SK-N-DZ (cell line): ENCODE measurements at places on chromosomes 7 and 10.

DNA sequence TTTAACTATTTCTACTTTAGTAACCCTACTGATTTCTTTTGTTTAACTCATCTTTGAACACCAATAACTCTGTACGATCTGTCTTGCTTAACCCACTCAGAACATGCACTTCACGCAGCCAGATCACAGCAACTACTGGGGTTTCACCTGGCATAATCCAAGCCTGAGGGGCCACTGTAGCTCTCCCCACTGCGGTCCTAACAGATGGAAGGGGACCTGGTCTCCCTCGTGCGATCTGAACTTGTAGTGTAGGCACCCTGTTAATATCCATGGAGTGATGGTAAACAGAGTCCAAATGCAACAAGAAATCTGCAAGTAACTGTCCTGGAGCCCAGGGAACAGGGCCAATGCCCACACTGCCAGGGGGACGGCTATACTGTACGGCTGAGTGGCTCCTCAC is 45.5 kb downstream of the INSIG1 start:
- DNase-seq: no peak

GRCh38 chr7:135553346-135553745 is 4.4 kb upstream of the NUP205 start:
- no peak for DNase-seq

DNA sequence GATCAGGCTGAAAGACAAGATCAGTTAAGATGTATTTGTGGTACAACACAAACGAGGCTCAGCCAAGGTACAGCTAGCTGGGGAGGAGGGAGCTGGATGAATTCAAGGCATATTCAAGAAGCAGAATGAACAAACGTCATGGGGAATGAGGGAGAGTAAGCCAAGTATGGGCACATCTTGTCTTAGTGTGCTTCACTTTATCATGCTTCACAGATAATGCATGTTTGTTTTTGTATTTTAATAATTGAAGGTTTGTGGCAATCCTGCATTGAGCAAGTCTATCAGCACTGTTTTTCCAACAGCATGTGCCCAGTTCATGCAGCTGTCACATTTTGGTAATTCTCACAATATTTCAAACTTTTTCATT is 135.4 kb downstream of the HIBADH start:
- DNase-seq: no peak

DNA sequence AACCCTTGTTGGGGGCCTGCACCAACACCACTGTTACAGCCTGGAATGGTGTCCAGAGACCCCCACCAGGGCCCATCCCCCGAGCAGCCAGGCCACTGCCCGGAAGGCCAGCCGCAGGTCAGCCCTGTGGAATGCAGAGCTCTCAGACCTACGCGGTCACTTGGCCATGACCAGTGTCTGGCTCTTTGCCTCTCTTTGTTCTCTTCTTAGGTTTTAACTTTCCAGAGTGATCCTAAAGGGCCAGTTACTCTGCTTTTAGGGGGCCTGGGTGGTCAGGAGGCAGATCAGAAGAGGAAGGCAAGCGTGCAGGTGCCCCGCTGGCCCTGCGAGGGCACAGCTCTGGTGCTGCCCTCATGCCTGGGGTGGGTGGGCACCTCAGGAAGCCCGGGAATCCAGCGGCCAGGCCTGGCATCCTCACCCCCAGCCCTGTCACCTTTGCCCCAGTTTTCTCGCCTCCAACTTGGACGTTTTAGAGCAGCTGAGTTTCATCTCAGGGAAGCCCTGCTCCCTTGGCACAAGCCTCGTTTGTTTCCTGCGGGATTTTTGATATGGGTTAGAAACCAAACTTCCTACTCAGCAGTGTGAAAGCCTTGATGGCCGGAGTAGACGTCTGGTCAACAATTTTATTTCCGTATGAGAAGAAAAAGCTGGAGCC is 62.5 kb upstream of the CHST15 start:
- no peak for DNase-seq

DNA sequence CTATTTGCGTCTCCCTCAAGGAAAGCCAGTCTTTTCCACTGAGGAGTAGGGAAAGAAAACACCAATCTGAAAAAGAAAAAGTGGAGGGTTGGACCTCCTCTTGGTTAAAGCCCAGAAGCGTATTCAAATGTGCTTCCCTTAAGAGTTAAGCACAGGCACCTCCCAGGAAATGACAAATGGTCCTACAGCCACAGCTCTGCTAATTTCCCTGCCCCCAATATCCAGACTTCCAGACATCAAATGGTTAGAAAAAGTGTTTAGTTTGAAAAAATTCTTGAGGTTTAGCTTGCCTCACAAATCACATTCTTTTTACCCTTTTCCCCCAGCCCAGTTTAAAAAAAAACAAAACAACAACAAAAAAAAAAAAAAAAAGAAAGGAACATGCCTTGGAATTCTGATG is 19.0 kb upstream of the COL1A2 start:
- no peak for DNase-seq

DNA sequence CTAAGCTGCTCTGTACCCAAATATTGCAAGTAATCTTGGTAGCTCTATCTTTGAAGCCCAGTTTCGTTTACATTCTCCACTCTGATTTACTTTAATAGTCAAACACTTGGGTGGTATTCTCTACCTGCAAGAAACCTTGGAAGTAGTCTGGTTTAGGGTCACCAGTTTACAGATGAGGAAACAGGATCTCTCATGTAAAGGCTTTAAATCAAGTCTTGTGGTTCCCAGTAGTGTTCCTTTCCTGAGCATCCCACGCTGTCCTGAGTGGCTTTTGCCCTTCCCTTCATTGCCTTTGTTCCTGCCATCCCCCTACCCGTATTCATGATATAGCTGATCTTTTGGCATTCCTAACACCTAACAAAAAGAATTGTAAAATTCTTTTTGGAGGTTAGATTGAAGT is 20.3 kb downstream of the EXOC4 start:
- no peak for DNase-seq

GRCh38 chr7:105345003-105345402 is 43.7 kb downstream of the SRPK2 start:
- no peak for DNase-seq

GRCh38 chr7:128000854-128001265 is 30.4 kb downstream of the LRRC4 start:
- no peak for DNase-seq

DNA sequence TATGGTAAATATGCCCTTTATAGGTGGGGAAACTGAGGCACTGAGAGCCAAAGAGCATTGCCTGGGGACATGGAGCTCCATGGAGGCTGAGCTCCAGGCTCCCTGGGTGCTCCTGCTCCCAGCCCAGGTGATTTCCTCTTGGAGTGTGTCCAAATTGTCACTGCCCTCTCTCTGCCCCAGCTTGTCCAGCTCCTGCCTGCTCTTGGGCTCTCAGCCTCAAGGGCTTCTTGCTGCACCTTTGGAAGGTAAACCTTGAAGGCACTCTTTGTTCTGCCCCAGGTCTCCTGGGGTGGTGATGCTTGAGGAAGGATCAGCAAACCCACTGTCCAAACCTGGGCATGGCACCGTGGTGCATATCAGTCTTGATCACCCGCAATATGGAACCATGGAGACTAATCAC is 166.1 kb downstream of the RPS24 start:
- DNase-seq: no peak

- DNase-seq: peak; percentile 43
These were observed 973 bp downstream of the SDK1 start for GRCh38 chr7:3301831-3302618.

- no peak for DNase-seq
These were observed 35.8 kb downstream of the CHST15 start for GRCh38 chr10:124057601-124058000.

DNA sequence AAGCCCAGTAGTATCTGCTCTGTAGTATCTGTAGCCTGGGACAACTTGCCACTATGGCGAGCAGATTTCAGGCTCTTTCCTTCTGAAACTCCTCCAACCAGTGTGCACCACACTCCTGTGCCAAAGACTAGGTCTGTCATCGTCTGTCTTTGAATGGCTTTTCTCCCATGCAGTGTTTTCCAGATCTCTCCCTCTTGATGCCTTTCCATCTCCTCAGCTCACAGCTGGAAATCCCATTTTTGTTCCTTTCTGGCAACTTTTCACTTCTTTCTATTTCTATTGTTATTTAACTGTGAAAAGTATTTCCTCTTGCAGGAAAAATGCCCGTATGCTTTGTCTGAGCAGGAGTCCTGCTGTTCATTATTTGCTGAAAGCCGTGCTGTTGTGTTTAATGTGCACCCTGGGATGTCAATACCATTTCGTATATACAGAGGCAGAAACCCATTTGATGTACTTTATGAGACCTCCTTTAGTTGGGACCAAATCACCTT is 373.7 kb downstream of the PHTF2 start:
- no peak for DNase-seq

- no peak for DNase-seq
These were observed 334.4 kb downstream of the SUGCT start for GRCh38 chr7:40468891-40469864.

GRCh38 chr7:98562381-98562823 is 54.7 kb upstream of the NPTX2 start:
- no peak for DNase-seq

- DNase-seq: peak; percentile 88
These were observed 57.1 kb upstream of the RHOBTB1 start for GRCh38 chr10:61000769-61001730.

DNA sequence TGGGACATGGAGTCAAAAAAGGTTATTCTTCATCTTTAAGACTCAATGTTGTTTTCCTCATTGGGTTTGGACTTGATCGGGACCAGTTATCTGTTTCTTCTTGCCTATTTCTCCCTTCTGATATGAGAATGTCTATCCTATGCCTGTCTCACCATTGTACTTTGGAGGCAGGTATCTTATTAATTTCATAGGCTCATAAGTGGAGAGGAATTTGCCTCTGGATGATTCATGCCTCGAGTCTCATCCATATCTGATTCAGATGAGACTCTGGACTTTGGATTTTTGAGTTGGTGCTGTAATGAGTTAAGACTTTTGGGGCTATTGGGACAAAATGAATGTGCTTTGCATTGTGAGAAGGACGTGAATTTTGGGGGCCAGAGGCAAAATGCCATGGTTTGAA is 36.2 kb upstream of the CCDC7 start:
- no peak for DNase-seq

- DNase-seq: peak; percentile 12
These were observed 255.1 kb downstream of the TNS3 start for GRCh38 chr7:47326808-47327207.

DNA sequence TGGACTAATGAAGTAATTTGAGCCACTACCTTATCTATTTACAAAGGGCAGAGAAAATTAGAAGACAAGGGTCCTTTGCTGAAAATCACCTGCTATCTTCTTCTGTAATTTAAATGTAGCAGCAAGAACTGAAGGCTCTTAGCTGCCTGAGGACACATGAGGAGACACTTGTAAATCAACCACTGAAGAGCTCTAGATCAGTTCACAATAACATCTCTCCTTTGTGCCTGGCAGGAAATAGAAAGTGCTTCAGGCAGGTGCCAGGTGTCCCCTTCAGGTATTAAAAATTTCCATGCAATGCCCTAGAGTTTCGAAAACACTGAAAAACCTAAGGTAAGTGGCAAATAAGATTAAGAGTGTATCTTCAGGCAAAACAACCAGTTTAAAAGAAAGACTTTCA is 474.6 kb downstream of the GRM8 start:
- peak; percentile 5 for DNase-seq

GRCh38 chr7:137957887-137958286 is 44.0 kb downstream of the CREB3L2 start:
- DNase-seq: no peak

GRCh38 chr7:128937647-128938543 is at the start of gene IRF5:
IRF5 (plus strand) TSS chr7:128937927; CDS start chr7:128942082, 4,155 bp downstream.
- DNase-seq: no peak

- no peak for DNase-seq
These were observed 47.4 kb upstream of the LRRN3 start for GRCh38 chr7:111043561-111043960.

GRCh38 chr7:1714583-1715330 is 44.7 kb downstream of the ELFN1 start:
- no peak for DNase-seq

DNA sequence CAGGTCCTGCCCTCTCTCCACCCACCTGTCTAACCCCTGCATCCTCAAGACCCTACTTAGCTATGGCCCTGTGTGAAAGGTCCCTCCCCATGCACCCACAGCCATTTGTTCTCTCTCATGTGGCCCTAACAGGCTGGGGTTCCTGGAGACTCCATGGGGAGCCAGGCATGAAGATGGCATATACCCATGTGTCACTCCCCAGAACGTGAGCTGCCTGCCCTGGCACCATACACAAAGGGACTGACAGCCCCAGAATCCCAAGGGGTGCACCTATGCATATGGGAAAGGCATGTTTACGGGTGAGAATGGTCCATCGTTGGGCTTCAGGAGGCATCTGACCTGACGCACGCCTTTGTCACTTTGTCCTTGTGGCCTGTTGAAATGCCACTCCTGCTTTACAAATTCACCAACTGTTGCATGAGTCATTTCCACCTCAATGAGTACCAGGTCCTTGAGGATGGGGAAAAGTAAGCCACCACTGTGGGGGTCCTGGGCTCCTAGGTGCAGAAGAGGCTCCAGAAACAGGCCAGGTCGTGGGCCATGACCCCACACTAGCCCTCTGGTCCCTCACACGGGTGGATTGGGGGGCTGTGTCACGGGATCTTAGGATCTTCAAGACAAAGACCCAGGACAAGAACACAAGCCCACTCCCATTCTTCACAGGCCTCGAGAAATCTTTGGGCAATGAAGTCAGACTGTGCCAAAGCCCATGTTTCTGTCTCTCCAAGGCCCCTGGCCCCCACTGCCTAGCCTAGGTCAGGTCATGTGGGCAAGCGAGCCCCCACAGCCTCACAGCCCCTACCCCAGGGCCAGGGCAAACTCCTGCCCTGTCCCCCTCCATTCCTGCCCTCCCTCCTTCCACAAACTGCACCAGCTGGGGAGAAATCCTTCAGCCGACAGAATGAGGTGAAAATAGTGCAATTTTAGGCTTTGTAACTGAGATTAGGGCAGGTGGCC is 8.6 kb downstream of the GPRIN2 start:
- no peak for DNase-seq

GRCh38 chr7:130187360-130187759 is 17.8 kb downstream of the TMEM209 start:
- DNase-seq: no peak
